NCI-H1417 treated with DMSO at 0.1 percent for 48 hours (cell line): ENCODE measurements at places on chromosomes 5 and 9.

DNA sequence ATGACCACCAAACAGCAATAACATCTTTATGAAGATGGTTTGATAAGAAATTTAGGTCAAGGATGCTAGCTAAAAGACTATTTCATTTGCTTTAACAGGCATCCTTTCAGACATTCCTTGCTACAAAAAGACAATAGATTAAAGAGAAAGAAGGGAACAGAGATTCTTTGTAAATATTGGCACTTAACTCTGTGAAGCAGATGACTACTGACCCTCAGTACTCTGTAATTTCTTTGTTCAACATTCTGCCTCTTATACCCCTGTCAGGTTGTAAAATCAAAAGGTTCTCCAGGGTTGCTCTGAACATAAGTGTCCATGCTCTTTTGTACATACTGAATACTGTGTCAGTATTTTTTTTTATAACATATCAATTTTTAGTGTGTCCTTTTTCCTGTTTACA is 610.6 kb upstream of the GRAMD2B start:
- DNase-seq: no peak

- no peak for DNase-seq
These were observed 14.3 kb downstream of the CNTFR start for GRCh38 chr9:34575241-34575640.

DNA sequence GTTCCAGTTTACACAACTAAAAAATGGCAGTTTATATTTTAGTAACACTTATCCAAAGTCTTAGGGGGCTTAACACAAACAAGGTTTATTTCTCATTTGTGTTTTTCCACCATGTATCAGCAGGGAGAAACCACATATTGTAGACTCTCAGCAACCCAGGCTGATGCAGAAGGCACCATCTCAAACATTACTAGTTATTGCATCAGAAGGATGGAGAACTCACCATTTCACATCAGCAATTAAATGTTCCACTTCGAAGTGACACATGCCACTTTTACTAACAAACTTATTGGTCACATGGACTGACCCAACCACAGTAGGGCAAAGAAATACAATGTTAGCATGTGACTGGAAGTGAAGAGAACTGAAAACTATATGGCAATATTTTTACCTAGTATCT is 22.5 kb upstream of the SMC2 start:
- no peak for DNase-seq

DNA sequence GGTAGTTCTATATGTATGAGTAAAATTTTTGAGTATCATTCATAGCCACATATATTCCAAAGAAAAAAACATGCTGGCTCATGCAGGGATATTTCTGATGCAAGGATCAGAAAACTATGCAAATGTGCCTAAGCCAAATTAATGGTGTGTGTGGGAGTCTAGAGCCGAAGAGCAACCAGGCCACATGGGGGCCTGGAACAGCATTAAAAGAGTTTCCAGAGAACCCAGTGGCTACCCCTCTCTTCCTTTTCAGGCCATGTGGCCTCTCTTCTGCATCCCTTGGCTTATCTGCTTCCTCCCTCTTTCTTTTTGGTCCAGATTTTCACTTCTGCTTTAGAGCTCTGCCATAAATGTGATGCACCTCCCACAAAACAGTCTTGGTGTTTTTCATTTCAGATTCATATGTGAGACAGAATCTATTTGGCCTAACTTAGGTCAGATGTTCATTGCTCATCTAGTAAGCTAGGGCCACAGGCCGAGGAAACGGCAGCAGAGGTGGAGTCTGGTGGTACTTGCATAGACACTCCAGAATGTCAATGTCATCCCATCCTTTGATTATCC is 300.0 kb downstream of the SH3GL2 start:
- DNase-seq: no peak

- no peak for DNase-seq
These were observed 617.6 kb downstream of the KIF4B start for GRCh38 chr5:155631116-155631515.

DNA sequence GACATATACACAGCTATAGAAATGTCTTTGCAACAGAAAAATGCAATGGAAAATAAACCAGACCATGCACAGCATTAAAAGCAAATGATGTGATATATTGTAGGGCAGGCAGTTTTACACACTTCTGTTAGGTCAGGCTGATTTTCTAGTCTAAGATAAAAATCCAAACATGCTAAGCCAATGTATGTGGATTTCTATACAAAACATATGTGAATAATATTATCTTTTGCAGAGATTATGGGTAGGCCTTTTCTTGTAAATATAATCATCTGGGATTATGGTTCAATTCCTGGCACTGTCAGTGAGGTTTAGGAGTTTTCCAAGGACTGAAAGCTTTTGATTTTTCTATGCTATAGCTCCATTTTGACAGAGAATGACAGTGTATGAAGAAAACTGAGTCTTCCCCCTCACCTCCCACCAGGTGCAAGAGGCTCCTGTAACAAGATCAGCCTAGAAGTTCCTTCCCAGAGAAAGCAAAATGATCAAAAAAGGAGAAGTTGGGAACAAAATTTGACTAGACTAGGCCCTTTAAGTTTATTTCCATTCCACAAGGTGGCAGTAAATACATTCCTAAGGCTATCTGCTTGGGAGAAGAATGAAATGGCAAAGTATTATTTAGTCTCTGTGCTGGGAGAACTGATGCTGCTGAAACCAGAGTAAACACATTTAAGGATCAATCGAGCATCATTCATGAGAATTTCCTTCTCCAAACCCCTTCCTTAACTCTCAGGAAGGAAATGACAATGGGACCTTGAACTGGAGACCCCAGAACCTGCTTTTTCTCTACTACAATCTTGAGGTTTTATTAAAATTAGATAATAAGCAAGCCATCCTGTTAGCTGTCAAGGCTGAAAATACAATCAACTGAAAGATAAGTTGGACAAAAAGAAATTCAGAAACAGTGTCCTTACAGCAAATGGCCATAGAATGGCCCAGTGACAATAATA is 133.0 kb upstream of the TUT7 start:
- no peak for DNase-seq

DNA sequence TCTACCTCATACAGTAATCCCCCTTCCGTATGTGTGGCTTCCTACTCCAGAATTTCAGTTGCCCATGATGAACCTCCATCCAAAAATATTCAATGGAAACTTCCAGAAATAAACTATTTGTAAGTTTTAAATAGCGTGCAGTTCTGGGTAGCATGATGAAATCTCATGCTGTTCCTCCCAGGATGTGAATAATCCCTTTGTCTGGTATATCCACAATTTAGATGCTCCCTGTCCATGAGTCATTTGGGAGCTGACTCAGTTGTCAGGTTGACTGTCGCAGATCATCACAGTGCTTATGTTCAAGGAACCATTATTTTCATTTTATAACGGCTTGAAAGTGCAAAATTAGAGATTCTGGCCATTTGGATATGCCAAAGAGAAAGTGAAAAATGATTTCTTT is 290.1 kb upstream of the CDH9 start:
- no peak for DNase-seq

DNA sequence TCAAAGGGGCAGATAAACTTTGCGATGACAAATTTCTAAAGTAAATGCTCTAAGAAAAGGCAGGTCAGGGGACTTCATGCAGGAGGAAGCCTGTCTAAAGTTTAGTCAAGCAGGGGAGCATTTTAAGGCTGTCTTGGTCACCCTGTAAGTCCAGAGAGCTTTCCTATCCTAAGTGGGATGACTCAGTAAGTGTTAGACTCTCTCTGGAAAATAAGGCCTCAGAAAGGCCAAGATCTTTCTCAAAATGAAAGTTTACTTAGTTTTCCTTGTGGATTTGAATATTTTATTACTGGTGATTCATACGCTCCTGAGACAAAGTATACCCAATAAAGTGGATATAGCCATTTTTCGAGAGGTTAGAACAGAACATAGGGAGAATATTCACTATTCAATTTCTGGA is 806.9 kb upstream of the CDH9 start:
- DNase-seq: no peak

GRCh38 chr9:35001803-35002502 is 12.4 kb downstream of the DNAJB5 start:
- DNase-seq: no peak

- DNase-seq: no peak
These were observed 195.6 kb downstream of the SAXO1 start for GRCh38 chr9:18837402-18837801.

DNA sequence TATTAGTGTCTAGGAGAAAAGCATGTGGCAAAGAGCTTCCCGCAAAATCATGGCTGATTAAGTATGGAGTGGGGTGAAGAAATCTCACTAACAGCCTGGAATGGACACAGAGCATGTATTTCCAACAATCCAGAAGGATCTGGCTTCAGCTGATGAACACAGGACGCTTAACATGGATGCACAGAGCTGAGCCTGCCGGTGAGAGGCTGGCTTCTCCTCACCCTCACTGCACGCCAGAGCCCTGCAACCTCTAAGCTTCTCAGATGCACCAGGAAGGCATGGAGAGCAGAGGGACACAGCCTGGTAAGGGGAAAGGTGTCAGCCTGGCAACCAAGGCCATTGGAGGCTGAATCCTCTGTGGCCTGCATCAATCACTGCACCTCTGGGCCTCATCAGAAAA is 298.5 kb downstream of the TRIM32 start:
- DNase-seq: no peak

DNA sequence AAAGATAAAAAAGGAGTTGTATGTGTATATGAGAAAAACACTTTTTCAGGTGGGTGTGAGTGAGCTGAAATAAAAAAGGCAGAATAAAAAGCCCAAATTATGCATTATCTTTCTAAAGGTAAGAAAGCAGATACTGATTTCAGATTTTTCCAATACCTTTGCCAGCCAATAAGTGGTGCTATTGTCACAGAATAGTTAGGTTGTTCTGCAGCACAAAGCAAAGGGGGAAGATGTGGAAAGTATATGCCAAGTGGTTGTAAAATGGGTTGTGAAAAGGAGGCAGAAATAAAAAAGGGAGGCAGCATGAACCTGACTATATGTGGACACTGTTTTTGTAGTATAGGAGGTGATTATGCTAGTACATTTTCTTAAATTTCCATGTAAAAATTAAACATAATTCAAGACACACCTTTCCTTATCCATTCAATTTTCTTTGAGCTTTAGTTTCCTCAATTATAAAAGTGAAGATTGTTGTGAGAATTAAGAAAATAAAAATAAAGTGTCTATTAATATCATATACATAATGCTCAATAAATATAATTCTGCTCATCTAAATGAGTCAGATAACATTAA is 106.7 kb downstream of the SMIM15 start:
- peak; percentile 4 for DNase-seq

DNA sequence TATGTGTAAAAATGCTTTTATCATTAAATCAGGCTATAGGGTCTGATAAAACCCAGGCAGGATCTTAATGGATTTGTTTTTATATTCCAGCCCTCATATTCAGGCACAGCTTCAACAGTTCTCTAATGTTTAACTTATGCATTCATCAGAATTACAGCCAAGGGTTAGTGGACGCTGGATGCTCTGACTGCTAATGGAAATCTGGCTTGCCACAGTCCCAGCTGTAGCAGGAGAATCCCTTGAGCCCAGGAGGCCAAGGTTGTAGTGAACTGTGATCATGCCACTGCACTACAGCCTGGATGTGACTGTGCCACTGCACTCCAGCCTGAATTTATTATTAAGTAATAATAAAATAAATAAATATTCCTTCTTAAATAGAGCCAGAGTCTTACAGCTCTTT is 98.0 kb downstream of the SLC25A46 start:
- DNase-seq: no peak

GRCh38 chr5:154514331-154514730 is 36.3 kb upstream of the HAND1 start:
- no peak for DNase-seq
